ENCODE measurements at places on chromosomes 1 and 21. TPM values are rescaled to one million over a fixed set of nuclear protein-coding genes. Genes with fewer than 3 reads are reported as not detected.

TSPEAR gene
- 4.1 TPM for total RNA-seq

AUNIP gene
- total RNA-seq = 1.1 TPM

PCP4 gene
- total RNA-seq = not detected

RBP7 gene
- 11.6 TPM for total RNA-seq

TNFAIP8L2 gene
- 2.2 TPM for total RNA-seq

HES3 gene
- not detected for total RNA-seq

GRCh38 chr21:32215306-32215685, 63.6 kb downstream of the MIS18A start:
- no peak for DNase-seq

- peak; percentile 30 for DNase-seq
These were observed 470 bp upstream of the MTMR11 start for GRCh38 chr1:149936992-149937705.

DNA sequence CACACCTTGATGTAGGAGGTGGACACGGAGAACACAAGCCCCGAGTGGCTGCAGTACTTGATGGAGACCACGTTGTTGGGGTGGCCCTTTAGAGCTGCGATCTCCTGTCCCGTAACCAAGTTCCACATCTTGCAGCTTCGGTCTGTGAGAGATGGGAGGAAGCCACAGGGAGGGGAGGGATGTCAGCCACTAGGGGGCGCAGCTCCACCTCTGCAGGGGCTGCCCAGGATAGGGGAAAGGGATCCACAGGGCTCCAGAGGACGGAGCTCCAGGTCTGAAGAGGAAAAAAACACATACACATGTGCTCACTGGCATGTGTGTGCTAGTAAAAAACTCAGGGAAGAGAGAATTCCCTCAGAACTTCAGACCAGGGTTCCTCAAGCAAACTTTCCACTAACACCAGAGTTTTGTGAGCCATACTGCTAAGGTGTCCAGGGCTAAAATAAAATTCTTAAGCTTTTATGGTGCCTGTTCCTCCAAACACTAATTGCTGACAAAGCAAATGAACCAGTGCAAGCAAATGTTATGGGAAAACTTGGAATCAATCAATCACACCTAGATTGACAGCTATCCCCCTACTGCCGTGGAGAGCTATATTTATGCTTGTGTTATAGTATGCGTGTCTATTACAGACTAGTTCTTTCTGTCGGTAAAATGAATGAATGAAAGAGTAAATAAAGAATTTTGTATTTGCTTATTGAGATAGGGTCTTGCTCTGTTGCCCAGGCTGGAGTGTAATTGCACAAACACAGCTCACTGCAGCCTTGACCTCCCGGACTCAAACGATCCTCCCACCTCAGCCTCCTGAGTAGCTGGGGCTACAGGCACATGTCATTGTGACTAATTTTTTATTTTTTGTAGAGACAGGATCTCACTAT, 43.7 kb downstream of the KIF21B start:
- no peak for DNase-seq

DNA sequence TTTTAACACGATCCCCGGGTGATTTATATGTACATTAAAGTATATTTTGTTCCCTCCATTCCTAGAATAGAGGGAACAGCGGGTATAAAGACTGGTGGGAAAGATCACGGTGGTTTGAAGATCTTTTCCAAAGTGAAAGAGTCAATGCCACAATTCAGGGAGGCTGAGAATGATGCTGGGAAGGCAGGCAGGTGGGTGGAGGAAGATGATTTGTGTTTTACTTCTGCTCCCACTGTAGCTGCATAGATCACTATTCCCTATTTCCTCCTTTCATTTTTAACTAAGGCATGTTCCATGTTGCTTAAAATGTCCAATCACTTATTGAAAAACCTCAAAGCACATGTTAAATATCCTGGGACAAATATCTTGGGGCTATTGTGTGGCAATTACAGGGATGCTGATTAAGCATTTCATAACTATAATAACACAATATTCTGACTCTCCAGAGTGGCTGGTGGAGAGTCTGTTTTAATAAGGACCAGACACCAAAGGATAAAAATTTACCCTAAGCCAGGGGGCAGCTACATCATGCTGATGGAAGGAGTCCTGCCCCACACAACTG, 8.4 kb upstream of the LYST start:
- no peak for DNase-seq

DNA sequence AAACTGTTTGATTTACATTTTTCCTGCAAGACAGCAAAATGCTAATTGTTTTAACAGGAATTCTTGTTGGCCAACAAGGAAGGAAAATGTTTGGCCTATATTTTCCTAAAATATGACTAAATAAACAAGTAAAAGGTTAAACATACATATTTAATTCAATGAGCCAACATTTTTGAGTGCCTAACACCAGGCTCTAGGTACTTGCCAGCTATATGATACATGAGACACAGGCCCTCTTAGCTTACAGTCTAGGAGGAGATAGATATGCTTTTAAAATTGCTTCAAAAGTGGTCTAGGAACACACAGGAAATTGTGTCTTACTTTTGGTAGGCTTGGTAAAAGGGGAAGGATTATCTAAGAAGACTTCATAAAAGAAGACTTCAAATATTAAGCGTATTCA, 50.9 kb downstream of the PIGK start:
- DNase-seq = no peak

GRCh38 chr1:156815307-156815826, 1.3 kb downstream of the SH2D2A start:
- DNase-seq = peak; percentile 64

DNA sequence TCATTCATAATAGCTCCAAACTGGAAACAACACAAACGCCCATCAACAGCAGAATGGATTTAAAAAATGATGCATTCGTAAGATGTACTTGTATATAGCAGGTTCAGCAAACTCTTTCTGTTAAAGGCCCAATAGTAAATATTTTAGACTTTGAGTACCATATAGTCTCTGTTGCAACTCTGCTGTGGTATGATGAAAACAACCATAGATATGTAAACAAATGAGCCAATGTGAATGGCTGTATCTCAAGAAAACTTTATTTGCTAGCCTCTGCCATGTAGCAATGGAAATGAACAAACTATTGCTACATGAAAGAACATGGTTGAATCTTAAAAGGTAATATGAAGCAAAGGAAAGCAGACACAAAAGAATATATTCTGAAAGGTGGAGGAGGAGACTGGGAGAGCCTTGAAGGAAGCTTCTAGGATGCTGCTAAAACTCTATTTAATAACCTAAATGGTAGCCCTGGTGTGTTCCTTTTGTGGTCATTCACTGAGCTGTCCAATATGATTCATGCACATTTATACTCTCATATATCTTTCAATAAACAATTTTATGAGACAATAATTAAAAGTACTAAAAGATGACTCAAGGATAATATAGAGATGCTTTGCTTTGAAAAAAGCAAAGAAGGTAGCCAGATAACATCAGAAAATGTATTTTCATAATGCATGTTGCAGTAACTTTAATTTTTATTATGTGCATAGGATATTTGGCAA, 29.1 kb upstream of the FMO3 start:
- no peak for DNase-seq

DNA sequence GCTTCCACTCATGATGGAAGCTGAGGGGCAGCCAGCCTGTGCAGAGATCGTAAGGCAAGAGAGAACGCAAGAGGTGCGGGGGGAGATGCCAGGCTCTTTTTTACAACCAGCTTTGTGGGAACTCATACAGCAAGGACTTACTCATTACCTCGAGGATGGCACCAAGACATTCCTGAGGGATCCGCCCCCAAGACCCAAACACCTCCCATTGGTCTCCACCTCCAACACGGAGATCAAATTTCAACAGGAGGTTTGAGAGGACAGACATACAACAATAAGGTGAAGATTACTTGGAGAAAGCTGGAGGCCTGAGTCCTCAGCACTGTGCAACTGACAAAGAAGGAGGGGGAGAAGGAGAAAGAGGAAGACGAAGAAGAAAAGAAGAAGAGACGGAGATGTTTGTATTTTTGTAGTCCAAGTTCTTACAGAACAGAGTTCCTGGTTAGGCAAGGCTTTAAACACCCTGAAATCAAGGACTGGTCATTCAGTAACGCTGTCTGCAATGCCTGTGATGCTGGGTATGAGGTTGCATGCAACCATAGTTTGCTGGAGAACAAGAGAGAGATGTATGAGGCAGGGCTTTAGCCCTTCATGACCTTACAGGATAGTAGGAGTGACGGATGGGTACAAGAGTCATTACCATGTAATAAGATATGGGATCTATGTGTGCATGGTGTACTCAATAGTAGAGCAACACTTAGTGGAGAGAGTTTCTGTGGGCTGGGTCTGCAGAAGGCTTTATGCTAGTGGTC, 19.7 kb upstream of the GALNT2 start:
- DNase-seq = no peak

DNA sequence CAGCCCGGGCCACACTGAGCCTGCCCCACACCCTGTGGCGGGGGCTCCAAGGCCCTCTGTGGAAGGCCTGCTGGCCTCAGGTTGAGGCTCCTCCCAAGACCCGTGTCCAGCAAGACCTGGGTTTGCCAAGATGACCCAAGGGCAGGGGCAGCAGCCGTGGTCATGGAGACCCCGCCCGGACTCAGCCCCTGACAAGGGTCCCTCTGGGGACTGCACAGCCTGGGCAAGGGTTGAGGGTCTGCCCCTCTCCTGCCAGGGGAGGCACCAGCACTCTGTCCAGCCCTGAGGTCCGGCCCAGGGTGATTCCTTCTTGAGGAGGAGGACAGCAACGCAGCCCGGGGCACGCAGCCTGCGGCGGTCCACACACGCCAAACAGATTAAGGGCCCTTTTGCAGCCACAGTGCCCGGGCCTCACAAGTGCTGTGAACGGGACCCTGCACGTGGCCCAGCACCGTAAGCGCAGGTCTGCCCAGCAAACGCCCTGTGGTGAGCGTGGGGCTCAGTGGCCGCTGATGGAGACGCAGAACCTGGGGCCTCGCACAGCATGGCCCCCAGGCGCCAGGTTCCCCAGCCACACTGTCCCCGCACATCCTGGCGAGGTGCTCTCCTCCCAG, 3.4 kb downstream of the SPATC1L start:
- DNase-seq = no peak

DNA sequence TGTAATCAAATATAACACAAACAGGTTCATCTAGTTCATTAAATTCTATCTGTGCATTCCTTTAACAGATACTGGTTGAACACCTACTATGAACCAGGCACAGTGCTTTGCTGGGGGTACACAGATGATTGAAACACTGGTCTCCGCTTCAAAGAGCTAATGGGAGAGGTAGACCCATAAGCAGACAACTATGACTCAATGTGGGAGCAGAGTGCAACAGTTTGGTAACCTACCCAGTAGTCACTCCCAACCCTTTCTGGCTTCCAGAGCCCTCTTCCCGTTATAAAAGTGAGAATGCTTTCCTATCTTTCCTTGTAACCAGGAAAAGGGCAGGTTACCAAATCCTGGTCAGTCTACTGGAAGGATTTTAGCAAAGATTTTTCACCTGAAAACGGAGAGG, 8.0 kb upstream of the ETV3 start:
- DNase-seq = no peak

DNA sequence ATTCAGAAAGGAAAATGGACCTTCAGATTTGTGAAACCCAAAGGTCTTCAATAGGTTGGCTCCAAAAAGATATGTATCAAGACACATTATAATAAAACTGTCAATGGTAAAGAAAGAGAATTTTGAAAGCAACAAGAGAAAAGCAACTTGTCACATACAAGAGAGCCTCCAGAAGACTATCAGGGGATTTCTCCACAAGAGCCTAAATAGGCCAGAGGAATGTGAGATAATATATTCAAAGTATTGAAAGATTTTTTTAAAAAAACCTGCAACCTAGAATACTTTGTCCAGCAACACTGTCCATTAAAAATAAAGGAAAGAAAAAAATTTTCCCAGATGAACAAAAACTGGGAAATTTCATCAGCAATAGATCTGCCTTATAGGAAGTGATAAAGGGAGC, 869.6 kb upstream of the ADGRL2 start:
- no peak for DNase-seq

DNA sequence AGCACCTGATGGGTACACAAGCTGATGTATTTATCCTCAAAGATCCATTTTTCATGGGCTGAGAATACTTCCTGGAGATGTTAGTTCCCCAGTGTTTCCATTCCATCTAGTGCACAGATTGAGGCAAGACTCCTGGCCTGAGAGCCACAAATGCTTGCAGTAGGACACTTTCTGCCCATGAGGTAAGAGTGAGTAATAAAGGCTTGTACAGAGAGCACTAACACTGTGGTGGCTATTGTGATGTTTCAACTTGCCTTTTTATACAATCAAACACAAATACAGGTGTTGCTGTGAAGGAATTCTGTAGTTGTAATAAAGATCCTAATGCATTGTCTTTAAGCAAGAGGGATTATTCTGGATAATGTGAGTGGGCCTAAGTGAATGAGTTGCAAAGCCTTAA, 186.1 kb upstream of the ADAMTS5 start:
- DNase-seq = no peak

GRCh38 chr1:116508984-116509980, 61.5 kb downstream of the CD58 start:
- DNase-seq = no peak

GRCh38 chr1:198809247-198809646, 170.4 kb downstream of the PTPRC start:
- DNase-seq = no peak

GRCh38 chr21:35538386-35538785, 489.3 kb upstream of the RUNX1 start:
- no peak for DNase-seq

- no peak for DNase-seq
These were observed 405.9 kb upstream of the RGS18 start for GRCh38 chr1:191752342-191752741.
